Caudate nucleus (tissue), 63 donors: ENCODE measurements at places on chromosomes 3 and 15.

- no peak for DNase-seq
These were observed 54.0 kb downstream of the DAPK2 start for GRCh38 chr15:63992300-63992699.

GRCh38 chr3:196842567-196843434 lies 24.9 kb upstream of the SENP5 start:
- DNase-seq, result no peak

DNA sequence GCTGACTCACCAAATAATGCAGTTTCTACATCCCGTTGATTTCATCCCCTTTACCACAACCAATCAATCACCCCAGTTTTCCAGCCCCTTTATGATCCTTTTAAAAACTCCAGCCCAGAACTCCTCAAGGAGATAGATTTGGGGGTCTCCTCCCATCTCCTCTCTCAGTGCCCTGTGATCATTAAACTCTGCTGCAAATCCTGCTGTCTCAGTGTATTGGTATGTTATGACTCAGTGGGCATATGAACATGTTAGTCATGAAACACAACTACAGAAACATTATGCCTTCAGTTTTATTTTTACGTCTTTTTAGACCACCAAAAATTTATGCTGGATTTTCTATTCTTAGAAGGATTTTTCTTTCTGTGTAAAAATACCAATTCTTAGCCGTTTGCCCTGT lies 213.7 kb downstream of the DIPK2A start:
- DNase-seq, result no peak

GRCh38 chr15:64599716-64600115 lies 139.3 kb downstream of the ZNF609 start:
- DNase-seq, result no peak

DNA sequence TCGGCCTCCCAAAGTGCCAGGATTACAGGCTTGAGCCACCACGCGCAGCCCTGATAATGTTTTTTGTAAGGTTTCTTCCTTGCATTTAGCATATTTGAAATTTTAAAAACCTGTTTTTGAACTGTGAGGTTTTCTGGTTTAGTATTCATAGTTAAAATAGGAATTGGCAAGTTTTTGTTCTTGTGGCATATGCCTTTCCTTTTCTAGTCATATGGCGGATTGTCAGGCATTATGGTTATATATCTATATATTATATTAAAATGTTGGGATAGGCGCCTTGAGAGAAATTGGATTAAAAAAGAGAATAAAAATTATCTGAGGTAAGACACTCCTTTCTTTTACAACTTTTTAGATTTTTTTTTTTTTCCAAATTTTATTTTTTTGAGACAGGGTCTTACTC lies 28.4 kb downstream of the FXR1 start:
- no peak for DNase-seq

GRCh38 chr3:129893581-129894070 lies at the start of gene TMCC1:
Gene TMCC1, minus strand, starts transcription at chr3:129893711.
- DNase-seq, result peak; percentile 86

GRCh38 chr3:168581771-168582225 lies 486.1 kb upstream of the GOLIM4 start:
- DNase-seq, result peak; percentile 23

- DNase-seq, result no peak
These were observed 168.2 kb downstream of the MBNL1 start for GRCh38 chr3:152436707-152437590.

- DNase-seq, result no peak
These were observed 329.8 kb upstream of the PROK2 start for GRCh38 chr3:72114773-72115172.

- DNase-seq, result no peak
These were observed 172.6 kb downstream of the FMN1 start for GRCh38 chr15:33021806-33022389.

GRCh38 chr15:80168421-80168820 lies 15.6 kb downstream of the FAH start:
- no peak for DNase-seq

DNA sequence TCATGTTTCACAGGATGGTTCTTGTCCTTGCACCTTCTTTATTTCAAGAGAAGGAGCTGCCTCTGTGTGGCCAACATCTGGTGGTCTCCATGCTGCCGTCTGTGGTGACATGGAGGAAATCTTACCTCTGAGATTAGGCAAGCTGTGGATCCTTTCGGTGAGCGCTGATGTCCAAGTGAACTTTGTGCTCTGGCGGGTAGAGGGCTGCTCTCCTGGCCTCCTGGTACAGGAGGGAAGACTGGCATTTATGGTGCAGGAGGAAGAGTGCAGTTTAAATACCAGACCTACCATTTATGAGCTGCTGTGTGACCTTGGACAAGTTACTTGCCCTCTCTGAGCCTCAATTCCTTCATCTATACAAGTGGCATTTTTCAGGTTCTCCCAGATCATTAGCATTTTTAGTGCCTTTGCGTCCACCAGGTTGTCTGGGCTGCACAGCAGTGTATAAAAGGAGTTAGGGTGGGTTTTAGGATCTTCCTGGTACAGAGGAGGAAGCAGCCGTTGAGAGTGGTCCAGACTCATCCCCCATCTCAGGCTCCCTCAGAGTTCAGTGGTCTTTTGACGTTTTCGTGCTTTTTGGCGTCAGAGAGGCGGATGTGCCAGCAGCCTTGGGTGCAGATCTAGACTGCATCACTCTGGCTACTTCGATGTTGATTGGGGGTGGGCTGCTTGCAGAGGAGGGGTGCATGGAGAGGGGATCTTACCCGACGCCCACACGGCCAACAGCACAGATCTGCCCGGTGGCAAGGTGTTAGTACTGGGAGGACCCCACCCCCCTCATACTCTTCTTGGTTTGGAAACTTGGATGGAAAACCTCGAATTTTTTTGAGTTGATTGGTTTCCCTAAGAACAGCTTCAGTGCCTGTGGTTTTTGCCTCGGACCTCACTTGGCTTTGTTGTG lies 162.2 kb downstream of the ITPR1 start:
- no peak for DNase-seq

GRCh38 chr15:68262514-68263356 lies 14.8 kb upstream of the FEM1B start:
- DNase-seq, result no peak

DNA sequence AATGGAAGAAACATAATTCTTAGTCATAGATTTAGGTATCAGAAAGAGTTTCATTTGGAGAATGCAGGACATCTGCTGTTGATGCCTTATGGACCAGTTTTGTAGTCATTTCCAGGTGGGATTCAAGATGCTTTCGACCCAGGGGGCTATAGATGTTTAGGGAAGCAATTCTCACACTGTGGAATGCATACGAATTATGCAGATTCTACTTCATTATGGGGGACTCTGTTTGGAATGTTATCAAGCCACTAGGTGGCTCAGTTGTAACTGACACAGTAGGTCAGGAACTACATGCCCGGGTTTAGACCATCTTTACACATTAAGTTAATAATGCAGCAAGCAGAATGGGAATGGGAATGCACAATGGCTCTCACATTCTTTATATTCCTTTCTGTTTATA lies 1359.8 kb downstream of the ZPLD1 start:
- no peak for DNase-seq

- DNase-seq, result no peak
These were observed 2.1 kb upstream of the ARMC8 start for GRCh38 chr3:138184994-138185393.

- DNase-seq, result no peak
These were observed 675.6 kb downstream of the GRM7 start for GRCh38 chr3:7536510-7536909.

GRCh38 chr3:27503526-27503925 lies 19.3 kb upstream of the SLC4A7 start:
- DNase-seq, result no peak

GRCh38 chr15:70053716-70054229 lies 43.9 kb downstream of the TLE3 start:
- no peak for DNase-seq

- no peak for DNase-seq
These were observed 59.5 kb downstream of the SLC25A26 start for GRCh38 chr3:66280304-66280703.

- DNase-seq, result no peak
These were observed 1.6 kb downstream of the BTBD1 start for GRCh38 chr15:83065431-83065830.

GRCh38 chr3:95235916-95236315 lies 1173.1 kb downstream of the NSUN3 start:
- DNase-seq, result no peak

DNA sequence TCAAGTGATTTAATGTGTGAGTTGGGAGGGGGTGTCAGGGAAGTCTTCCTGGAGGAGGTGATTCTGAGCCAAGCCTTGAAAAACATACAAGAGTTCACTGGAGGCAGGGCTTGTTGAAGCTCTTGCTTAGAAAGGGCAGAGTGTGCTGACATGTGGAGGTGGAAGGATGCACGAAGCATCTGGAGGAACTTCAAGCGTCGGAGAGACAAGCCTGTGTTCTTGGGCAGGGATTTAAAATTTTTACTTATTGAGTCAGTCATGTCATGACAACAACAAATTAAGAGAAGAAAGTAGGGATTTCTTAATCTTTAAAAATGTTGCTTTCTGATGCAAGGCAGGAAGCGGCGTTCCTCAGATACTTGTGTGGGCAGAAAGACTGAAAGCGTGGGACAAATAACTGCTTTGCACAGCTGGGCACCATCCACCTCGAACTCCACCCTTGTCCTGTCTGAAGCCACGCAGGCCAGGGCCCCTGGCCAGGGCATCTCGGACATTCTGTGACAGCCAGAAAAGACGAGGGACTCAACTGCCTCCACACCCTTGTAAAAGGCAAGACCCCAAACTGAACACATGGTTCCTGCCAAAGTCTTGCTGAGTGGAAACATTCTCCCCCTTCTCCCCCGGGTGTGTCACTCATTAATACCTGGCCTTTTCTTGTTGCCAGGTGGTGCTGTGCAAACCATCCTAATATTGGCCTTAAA lies 6.9 kb upstream of the IL16 start:
- no peak for DNase-seq

GRCh38 chr3:58719684-58720083 lies 53.1 kb upstream of the FAM3D start:
- no peak for DNase-seq

DNA sequence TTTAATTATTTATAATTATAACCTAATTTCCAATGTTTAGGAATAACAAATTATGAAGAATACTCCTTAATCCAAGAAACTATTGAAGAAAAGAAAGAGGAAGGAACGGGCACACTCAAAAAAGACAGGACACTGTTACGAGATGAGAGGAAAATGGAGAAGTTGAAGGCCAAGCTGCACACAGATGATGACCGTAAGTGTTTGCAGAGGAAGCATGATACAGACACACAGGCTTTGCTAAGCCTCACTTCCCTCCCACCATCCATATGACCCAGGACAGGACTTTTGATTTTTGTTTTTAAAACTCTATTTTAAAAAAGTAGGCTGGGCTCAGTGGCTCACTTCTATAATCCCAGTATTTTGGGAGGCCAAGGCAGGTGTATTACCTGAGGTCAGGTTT lies 389.4 kb upstream of the TPM1 start:
- DNase-seq, result no peak

DNA sequence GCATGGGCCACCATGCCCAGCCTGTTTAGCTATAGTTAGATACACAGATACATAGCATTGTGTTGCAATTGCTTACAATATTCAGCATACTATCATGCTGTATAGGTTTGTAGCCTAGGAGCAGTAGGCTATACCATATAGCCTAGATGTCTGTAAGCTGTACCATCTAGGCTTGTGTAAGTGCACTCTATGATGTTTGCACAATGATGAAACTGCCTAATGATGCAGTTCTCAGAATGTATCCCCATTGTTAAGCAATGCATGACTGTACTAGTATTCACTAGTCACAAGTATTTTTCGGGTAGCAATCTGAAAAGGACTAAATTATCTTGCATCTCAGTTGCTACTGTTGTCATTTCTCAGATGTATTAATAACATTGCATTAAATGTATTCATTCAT lies 16.0 kb downstream of the PIGB start:
- no peak for DNase-seq

DNA sequence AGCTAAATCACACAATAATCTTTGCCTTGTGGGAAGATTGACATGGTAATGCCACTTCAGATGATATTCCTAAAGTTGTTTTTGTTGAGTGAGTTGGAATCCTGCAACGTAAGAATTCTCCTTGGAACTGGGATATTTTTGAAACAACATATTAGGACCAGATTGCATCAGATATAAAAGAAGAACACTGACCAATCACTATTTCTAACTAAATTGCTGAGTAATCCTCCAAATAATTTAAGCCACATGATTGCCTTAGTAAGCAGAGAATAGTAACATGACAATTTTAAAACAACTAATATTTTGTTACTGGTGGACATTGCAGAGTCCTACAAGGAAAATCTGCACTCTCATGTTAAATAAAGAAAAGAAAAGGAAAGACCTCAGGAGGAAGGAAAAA lies 353.9 kb upstream of the LMCD1 start:
- DNase-seq, result no peak

- DNase-seq, result no peak
These were observed 2.9 kb downstream of the SUSD5 start for GRCh38 chr3:33215739-33216138.
